ENCODE measurements at places on chromosomes 4 and X.

DNA sequence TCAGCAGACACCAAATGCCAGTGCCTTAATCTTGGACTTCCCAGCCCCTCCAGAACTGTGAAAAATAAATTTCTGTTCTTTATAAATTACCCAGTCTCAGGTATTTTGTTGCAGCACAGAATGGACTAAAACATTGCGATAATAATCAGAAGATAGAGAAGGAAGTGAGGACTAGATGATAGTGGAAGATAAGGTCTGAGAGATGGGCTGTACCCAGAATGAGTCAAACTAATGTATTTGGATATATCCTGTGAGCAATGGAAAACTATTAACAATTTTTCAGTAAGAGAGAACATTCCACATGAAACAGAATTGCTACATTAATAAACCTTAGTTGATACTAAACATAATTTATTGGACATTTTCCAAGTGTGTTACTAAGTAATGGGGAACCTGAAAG, 93.3 kb downstream of the FANCB start:
- no peak for DNase-seq

DNA sequence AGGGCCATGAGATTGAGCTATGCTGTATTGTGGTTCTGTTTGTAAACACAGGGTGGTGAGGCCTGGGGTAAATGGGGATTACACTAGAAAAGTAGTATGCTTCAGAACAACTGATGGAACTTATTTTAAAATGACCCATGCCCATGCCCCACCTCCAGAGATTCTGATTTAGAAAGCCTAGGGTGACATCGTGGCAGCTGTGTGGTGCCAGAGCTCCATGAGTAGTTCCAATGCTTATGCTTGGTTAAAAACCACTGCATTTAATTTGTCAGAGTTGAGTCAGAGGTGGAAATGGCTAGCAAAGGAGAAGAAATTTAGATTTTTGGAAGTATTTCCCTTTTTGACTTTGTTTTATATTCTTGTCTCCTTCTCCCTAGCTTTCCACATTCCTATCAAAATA, 63.4 kb upstream of the PDE5A start:
- DNase-seq = no peak

DNA sequence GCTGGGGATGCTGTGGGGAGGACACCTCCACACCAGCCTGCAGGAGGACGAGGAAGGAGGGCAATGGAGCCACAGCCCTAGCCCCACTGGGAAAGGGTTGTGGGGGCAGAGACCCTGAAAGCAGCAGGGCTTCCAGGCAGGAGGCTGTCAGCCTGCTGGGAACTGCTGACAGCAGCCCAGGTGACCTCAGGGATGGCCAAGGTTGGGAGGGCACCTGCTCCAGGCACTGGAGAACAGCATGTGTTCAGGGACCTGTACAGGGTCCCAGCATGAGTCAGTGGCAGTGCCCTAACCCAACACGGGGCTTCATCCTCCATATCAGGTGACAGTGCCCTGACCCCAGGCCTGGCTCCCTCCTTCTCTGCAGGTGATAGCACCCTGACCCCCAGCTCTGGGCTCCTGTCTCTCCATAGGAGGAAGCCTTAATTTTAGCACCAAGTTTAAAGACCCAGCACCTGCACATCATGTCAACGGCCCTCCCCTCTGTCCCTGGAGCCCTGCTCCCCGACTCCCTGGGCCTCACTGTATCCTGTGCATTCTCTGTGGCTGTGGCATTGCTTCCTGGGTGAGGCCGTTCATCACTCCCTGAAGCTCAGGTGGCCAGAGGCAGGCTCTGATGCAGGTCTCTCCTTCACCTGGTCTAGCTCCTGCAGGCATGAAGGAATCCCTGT, 66.3 kb downstream of the CRMP1 start:
- DNase-seq = no peak

DNA sequence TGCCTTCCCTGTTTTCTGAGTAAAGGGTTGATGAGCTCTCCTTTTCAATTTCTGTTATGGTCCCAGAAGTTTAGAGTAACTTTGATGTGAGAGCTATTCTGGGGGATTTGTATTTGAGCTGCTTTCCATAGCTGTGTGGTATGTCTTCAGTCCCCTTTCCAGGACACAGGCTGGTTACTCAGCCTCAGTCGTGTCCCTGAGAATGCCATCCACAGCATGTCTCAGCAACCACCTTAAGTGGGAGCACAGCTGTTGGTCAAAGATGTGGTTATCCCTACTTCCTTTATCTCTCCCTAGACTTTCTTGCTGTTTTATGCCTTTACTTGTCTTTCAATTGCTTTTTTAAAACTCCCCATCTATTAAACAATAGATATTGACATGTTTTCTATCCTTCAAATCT, 37.8 kb downstream of the RNF175 start:
- DNase-seq = no peak

GRCh38 chrX:261919-262352, 19.2 kb upstream of the PLCXD1 start:
- DNase-seq = no peak

DNA sequence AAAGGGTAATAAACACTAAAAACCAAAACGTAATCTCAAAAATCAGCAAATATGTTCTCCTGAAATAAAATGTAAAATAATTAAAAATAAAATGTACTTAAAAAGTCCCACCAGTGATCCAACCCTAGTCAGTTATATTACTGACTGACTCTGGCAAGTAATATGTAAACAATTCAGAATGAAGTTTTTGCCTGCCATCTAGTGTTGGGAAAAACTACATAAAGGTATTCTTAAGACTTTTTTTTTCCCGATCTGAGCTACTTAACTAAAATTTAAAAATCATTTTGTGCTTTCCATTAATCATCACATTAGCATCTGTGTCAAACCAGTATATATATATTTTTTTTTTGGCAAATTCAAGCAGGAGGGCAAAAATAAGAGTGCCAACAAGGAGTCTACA, 24.0 kb downstream of the RCHY1 start:
- DNase-seq = no peak

GRCh38 chr4:173328236-173328901, 5.8 kb downstream of the HMGB2 start:
- DNase-seq = no peak

GRCh38 chr4:61671599-61671998, 471.5 kb downstream of the ADGRL3 start:
- DNase-seq = no peak

DNA sequence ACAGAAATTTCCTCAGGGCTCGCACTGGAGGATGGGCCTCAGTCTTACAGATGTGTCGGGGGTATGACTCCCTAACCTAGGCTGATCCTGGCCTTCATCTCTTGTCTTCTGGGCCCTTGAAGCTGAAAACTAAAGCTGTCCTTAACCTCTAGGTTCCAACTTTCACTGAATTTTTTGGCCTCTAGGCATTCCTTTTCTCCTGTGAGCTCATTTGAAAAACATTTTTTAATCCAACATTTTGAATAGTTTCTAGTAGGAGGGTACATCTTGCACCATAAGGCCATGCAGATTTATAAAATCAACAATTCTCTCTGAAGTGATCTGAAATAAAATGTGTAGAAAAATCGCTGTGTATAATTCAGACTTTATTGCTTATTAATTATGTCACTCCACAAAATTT, 19.7 kb downstream of the RWDD4 start:
- no peak for DNase-seq

- DNase-seq = no peak
Observed at GRCh38 chrX:25279510-25279909, 263.7 kb upstream of the ARX start.

Data from stimulated activated CD8-positive, alpha-beta memory T cell treated with anti-CD3 and anti-CD28 coated beads, Interleukin-15, amount 100 ng/mL, for 4 hours (primary cell).